ENCODE measurements at places on chromosomes 11 and 22.
A peak's percentile ranks its signal among the peaks of the same experiment; 100 is the strongest.

DNA sequence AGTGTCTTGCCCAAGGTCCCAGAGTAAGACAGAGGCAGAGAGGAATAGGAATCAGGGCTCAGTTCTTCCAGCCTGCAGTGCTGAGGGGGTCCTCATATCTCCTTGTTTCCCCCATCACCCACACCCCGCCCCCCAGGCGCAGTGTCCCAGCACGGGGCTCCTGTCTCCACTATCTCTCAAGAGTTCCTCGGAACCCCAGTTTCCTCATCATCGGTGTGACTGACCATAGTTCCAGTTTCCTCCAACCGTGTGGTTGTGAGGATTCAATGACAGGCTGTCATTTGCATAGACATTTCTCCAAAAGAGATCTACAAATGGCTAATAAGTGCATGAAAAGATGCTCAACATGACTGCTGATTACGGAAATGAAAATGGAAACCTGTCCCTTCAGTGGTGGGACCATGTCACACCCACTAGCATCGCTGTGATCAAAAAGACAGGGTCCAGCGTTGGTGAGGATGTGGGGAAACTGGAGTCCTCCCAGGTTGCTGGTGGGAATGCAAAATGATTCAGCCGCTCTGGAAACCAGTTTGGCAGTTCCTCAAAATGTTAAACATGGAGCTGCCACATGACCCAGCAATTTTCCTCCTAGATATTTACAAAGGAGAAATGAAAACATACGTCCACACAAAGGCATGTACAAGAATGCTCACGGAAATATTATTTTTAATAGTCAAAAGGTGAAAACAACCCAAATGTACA is 31.8 kb upstream of the PDGFB start:
- no peak for DNase-seq

GRCh38 chr11:103420593-103420992 is 311.4 kb downstream of the DYNC2H1 start:
- DNase-seq, result no peak

- no peak for DNase-seq
These were observed 107.9 kb downstream of the NAT10 start for GRCh38 chr11:34213366-34213765.

- DNase-seq, result no peak
These were observed 444.9 kb upstream of the KIRREL3 start for GRCh38 chr11:127445476-127445875.

- DNase-seq, result peak; percentile 74
These were observed 21.7 kb upstream of the PLAAT3 start for GRCh38 chr11:63635762-63636465.

GRCh38 chr22:43643387-43643786 is 168.7 kb downstream of the EFCAB6 start:
- DNase-seq, result no peak

- no peak for DNase-seq
These were observed 7.3 kb upstream of the CLNS1A start for GRCh38 chr11:77644887-77645286.

- DNase-seq, result no peak
These were observed 651 bp upstream of the C11orf42 start for GRCh38 chr11:6204706-6205105.

- DNase-seq, result peak; percentile 32
These were observed 908.6 kb downstream of the NTM start for GRCh38 chr11:132278801-132279574.

- DNase-seq, result no peak
These were observed 40.2 kb downstream of the LMO1 start for GRCh38 chr11:8223513-8223900.

DNA sequence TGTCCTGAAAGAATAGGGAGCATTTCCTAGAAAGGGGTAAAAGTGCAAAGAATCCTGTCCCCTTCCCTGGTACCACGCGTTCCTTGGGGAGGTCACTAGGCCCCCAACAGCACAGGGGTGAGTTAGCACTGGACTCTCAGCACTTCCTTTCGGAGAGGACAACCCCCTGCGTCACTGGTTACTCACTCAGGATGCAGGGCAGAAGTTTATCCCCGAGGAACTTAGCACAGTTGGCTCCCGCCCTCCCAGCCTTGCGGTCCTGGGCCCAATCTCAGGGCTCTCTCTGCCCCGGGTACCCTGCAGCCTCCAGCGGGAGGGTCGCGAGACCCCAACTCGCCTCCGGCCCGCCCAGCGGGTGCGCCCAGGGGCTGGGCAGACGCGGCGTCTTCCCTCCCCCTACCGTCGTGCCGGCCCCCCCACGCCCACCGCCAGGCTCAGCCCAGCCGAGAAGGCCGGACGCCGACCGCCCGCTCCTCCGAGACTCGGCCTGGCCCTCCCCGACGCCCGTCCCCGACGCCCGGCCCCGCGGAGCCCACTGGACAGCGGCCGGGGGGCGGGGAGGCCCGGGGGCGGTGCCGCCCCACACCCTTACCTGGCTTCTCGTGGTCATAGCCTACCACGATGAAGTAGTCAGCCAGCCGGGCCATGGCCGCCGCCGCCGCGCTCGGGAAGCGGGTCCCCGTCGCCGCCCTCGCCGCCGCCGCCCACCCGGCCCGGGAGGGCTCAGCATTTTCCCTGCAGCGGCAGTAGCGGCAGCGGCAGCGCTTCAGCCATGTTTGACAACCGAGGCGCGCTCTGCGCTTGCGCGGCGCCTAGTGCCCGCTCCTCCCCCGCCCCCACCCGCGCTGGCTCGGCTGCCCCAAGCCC is at the start of gene SBF2:
Gene SBF2 (minus strand): TSS at position 797 of the 867 bp plus-strand sequence. CDS start 150 bp downstream, at position 647.
- DNase-seq, result peak; percentile 86

DNA sequence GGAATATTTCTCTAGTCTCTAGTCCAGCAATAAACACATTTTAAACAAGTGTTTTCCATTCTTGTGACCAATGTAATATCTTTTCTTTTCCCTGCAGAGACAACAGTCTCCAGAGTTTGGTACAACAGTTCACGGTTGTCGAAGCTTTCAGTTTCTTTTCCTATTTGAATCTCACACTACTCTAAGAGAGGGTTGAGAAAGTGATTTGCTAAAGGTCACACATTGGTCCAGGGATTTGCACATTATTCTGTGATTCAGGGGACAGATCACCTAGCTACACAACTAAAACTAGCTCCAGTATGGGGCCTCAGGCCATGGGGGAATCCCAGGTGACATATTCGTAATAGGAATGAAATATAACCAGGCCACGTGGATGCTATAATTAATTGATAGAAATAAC is 132.5 kb downstream of the HIPK3 start:
- DNase-seq, result peak; percentile 39

GRCh38 chr11:44966694-44967093 is 16.0 kb upstream of the TP53I11 start:
- DNase-seq, result no peak

GRCh38 chr11:120467627-120468026 is 43.9 kb upstream of the GRIK4 start:
- DNase-seq, result no peak

DNA sequence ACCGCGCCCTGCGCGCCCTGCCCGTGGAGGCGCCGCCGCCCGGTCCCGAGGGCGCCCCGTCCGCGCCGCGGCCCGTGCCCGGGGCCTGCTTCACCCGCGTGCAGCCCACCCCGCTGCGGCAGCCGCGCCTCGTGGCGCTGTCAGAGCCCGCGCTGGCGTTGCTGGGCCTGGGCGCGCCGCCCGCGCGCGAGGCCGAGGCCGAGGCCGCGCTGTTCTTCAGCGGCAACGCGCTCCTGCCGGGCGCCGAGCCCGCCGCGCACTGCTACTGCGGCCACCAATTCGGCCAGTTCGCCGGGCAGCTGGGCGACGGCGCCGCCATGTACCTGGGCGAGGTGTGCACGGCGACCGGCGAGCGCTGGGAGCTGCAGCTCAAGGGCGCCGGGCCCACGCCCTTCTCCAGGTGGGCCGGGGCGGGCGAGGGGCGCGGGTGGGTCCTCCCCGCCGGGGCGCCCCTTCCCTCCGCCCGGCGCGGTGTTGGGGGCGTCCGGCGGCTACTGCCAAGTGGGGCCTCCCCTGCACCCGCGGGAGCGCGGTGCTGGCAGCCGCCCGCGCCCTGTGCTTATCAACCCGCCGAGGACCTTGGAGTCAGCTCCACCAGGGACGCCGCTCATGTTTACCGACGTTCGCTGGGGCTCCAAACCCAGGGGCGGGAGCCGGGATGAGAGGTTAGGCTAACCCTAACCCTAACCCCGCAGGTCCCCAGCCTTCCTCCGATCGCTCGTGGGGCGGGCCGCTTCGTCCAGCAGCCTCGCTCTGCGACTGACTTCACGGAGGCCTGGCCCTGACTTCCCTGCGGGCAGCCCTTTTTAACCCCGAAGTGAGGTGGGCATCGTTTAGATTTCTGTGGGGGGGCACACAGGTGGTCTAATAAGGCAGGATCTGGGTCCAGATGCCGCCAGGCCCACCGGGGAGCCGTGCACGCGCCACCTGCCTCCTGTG is 649 bp downstream of the SELENOO start:
- no peak for DNase-seq

GRCh38 chr22:38266120-38266519 is 6.7 kb downstream of the TMEM184B start:
- DNase-seq, result no peak

- DNase-seq, result no peak
These were observed 1.8 kb downstream of the GALR3 start for GRCh38 chr22:37824674-37825641.

DNA sequence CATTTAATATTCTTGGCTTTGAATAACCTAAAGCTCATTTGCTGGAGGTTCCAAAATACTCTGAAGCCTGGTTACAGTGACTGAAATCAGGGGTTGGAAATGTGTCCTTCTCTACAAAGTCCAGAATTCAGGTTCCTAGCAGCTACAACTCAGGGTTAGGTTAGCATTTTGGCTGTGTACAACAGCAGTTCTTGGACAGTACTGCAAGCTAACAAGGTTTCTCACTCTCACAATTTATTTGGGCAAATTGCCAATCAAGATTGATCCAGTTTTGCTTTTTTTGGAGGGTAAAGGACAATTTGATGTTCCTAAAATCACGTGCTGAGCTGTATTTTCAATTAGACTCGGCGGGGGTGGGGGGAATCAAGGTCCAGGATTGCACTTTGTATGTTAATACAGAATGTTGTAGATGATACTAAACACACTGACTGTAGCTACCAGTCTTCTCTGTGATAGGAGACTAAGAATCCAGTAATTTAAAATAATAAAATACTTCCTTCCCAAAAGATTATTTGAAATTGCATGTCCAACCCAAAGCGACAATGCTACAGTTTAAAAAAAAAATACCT is 49.7 kb upstream of the RAPSN start:
- no peak for DNase-seq

DNA sequence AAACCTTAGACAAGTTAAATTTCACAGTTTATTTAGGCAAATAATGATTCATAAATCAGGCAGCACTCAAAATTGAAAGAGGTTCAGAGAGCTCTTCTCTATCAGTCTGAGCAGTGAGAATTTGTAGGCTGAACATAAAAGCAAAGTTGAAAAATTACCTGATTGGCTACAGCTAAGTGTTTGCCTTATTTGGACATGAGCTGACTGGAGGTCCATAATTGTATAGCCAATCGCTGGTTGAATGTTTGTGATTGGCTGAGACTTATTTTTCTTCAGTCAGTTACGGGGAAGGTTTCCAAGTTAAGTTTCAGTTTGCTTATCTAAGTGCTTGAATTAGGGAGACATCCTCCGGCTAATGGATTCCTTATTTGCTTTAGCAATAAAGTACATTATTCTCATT is 527.5 kb downstream of the CNTN5 start:
- no peak for DNase-seq

- no peak for DNase-seq
These were observed 32.9 kb downstream of the RPS6KA4 start for GRCh38 chr11:64391839-64392238.

DNA sequence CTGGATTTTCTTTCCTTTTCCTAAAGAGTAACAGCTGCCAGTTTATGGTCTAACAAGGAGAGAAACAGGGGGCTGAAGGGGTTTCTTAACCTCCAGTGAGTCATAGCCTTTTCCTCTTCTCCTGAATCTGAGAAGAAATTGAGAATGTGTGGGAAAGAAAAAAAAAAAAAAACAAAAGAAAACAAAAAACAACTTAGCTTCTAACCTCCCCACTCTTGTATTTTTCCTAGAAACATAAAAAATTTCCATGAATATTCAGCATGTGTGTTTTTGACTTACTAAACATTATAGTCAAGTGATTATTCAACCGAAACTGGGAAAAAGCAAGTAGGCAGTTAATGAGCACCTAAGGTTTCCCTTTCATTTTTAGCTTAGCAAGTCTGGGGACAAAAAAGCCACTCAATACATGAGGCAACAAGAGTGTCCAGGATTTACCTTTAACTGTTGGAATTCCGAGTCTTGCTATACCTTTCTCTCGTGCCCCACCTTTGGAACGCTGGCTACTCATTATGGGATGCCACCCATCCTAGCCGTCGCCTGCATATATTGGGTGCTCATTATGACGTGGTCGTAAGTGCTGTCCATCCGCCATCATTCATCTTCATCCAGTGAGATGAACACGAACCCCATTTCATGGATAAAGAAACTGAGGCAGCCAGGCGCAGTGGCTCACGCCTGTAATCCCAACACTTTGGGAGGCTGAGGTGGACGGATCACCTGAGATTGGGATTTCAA is 2.4 kb downstream of the ASPHD2 start:
- peak; percentile 53 for DNase-seq

DNA sequence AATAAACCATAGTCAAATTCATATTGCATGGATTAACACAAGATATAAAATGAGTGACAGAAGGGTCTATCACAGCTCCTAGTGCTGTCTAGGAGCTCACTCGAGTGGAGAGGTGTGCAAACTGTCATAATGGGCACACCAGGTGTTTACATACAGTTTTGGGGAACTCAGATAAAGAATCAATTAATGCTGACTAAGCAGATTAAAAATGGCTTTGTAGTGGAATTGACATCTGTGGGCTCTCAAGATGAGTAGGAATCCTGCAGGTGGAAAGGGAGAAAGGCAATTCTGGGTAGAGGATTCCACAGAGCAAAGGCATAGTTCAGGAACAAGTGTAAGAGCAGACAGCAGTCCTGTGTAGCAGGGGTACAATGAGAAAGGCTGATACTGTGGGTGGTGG is 496.2 kb upstream of the CCDC90B start:
- no peak for DNase-seq

- peak; percentile 54 for DNase-seq
These were observed 1.2 kb upstream of the ARHGEF12 start for GRCh38 chr11:120334894-120335462.

DNA sequence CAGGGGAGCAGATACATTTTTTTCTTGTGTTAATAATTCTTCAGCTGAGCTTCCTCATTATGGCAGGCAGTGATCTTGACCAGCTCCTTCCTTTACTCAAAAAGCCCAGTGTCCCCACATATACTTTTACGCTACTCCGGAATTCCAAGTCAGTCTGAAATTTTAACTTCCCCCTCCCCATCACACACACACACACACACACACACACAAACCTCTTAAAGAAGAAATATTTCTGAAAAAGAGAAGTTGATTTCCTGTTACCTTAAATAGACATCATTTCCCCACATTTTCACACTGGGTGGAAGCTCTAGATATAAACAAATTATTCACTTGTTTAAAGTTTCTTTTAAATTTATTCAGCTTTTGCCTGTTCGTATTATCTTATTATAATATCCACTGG is 113.9 kb downstream of the DBX1 start:
- DNase-seq, result no peak

Data from GM10248 (cell line).